ENCODE measurements at places on chromosomes 12 and 14.

DNA sequence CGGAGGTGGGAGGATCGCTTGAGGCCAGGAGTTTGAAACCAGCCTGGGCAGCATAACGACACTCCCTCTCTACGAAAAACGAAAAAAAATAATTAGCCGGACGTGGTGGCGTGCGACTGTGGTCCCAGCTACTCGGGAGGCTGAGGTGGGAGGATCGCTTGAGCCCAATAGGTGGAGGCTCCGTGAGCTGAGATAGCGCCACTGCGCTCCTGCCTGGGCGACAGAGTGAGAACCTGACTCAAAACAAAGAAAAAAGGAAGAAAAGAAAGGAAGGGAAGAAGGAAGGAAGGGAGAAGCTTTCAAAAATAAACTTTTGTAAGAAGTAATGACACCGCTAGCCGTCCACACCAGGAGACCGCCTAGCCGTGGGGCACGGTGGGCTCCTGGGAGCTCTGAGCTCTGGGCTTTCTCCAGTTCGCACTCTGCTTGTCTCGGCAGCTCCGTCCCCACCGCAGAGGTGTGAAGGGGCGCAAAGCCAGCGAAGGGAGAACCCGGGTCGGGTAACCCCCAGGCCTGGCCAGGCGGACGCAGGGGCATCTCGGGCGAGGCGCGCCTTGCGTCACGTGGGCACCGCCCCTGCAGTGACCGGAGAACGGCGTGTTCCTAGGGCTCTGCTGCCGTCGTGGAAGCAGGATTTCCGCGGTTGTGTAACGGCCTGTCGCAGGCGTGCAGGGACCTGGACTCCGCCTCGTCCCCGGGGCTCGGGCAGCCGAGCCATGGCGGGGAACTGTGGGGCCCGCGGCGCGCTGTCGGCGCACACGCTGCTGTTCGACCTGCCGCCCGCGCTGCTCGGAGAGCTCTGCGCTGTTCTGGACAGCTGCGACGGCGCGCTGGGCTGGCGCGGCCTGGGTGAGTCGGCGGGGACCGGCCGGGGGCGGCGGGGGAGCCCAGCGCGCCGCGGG lies at the start of gene IRAK3:
Gene IRAK3 (plus strand): TSS at position 631 of the 902 bp plus-strand sequence. CDS start 86 bp downstream, at position 717.
- peak; percentile 86 for DNase-seq

DNA sequence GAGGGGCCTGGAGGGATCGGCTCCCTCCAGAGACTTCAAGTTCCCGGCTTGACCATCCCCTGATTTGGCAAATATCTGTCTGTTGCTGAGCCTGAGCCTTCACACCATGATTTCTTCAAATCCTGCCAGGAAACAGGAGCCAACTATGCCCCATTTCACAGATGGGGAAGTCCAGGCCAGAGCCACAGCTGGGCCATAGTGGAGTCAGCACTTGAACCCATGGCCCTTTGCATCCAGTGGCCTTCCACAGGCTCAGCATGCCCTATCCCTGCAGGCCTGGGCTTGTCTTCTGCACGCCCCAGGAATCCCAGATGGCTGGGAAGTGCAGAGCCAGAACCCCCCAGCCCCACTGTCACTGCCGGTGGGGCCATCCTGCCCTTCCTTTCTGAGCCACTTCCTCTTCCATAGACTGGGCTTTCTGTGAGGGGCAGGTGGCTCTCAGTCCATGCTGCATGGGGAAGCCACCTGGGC lies 44.9 kb downstream of the CYP46A1 start:
- DNase-seq, result no peak

- no peak for DNase-seq
Observed at GRCh38 chr12:87779858-87780498, 249.2 kb downstream of the C12orf50 start.

- DNase-seq, result no peak
Observed at GRCh38 chr12:67710582-67710981, 62.0 kb downstream of the DYRK2 start.

DNA sequence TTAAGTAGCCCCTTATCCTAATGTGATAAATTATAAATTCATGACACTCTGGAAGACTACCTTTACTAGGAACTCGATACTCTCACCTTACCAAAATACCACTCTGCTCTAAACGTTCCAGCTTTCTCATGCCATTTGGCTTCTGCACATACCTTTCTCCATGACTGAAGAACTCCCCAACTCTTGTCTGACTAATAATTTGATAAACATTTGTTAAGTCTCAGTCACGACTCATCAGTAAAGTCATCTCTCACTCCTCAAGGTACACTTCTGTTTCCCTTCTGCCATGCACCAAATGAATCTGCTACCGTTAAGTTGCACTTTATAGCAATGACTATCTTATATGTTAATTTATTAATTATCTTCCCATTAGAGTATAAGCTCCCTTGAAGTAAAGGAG lies 498.3 kb upstream of the NOVA1 start:
- DNase-seq, result no peak
